ENCODE measurements at places on chromosomes 5 and 9.

- no peak for DNase-seq
Measured at GRCh38 chr9:121711797-121712196, 60.4 kb downstream of the DAB2IP start.

DNA sequence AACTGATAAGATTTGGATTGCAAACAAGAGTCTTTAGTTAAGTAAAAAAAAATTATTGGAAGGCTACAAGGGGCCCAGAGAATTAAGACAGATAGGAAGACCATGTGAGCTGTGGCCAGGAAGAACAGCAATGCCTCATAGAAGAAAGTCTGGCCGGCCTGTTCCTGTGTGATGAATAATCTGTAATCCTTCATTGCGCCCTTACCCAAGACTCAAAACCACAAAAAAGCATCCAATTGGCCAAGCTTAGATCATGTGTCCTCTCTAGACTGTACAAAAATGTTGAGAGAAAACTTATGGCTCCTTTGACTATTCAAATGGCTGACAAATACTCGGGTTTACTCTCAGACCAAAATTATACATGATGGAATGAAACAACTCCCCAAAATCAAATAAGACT is 1383.5 kb downstream of the PTPRD start:
- DNase-seq = no peak

- peak; percentile 41 for DNase-seq
Measured at GRCh38 chr5:141878186-141878710, at the start of gene PCDH1. Gene PCDH1, minus strand, starts transcription at chr5:141878410. Its CDS starts 148 bp downstream, at chr5:141878262.

DNA sequence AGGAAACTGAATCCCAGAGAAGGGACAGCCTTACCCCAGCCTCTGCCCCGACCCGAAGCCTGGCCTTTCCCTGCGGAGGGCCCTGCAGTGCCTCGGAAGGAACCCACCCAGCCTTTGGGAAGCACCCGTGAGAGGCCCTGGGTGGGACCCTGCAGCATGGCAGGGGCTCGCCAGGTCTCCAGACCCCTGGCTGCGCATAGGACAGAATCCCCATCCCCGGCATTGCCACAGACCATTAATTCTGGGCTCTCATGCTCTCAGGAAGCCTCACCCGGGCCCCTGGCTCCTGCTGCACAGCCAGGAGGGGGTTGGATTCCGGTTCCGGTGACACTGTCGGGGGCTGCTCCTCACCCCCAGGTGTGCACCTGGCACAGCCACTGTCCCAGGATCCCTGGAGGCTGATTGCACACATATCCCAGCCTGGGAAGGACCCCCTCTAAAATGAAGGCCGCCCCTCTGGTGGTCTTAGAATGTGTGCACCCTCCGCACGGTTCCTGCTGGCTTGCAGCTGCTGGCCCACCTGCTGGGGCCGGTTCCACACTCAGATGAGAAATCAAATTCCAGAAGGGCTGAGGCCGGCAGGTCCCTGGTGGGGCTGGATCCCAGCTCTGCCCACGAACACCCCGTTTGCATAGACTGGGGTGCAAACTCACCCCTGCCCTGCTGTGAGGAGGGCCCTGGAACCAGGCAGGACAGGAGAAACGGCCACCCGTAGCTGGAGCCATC is 4.7 kb downstream of the EGFL7 start:
- no peak for DNase-seq

DNA sequence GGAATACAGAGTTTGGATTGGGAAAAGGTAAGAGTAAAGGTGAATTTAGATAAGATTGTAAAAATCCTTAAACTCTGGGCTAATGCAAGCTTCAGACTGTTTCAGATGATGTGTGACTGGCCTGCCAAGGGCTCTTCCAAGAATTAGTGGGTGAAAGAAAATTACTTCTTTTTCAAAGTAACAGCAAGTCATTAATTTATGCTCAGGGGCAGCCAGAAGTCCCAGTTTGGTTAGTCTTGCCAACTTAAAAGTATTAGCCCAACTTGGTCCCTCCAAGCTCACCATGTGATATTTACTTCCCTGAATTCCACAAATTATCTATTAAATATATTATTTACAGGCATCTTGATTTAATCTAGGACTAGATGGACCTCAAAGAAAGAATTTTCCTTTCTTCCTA is 947.8 kb downstream of the NR2F1-AS1 start:
- no peak for DNase-seq

GRCh38 chr5:88691945-88692868 is 190.8 kb downstream of the MEF2C start:
- no peak for DNase-seq

- no peak for DNase-seq
Measured at GRCh38 chr5:125357660-125358059, 611.2 kb upstream of the ZNF608 start.

DNA sequence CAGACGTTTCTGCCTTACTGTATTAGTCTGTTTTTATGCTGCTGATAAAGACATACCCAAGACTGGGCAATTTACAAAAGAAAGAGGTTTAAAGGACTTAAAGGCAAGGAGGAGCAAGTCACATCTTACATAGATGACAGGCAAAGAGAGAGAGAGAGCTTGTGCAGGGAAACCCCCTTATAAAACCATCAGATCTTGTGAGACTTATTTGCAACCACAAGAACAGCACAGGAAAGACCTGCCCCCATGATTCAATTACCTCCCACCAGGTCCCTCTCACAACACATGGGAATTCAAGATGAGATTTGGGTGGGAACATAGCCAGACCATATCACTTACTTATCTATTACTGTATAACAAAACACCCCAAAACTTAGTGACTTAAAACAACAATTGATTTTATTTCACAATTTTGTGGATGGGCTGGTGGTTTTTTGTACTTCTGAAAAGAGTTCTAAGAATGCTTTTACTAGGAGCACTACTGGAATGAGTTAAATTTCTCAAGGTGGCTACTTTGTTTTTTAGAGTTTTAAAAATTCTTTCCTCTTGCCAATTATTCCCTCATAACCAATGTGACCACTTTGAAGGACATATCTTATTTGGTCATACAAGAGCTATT is 10.3 kb downstream of the RUSC2 start:
- DNase-seq = no peak

DNA sequence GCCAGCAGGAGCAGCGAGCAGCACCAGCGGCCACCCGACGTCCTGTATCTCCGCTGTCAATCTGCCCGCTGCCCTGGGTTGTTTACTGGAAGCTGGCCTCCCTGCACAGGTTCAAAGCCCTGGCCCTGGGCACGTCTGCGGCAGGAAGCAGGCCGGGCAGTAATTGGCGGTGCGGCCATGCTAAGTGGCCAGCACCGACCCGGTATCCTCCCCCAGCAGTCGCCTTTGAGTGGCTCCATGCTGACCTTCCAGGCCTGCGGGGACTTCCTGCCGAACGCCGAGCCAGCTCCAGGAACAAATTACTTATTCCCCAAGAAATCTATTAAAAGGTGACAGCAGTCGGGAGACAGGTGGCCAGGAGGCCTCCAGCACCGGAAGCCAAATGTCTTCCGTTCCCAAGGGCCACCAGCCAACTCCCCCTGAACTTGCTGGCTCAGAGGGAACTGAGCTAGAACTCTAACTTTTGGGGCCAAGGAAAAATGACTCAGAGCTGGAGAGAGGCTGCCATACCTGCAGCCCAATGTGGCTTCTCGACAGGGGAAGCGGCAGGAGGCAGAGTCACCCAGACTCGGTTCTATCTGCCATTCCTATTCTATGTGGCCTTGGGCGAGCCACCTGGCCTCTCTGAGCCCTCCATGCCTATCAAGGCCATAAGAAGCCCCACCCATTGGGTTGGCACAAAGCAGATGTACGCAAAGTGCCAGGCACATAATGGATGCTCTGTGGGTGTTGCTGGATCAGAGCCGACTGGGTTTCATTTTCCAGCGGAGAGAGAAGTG is 13.7 kb upstream of the PSMB7 start:
- DNase-seq = no peak

- no peak for DNase-seq
Measured at GRCh38 chr9:135878528-135879236, 28.7 kb downstream of the CAMSAP1 start.

DNA sequence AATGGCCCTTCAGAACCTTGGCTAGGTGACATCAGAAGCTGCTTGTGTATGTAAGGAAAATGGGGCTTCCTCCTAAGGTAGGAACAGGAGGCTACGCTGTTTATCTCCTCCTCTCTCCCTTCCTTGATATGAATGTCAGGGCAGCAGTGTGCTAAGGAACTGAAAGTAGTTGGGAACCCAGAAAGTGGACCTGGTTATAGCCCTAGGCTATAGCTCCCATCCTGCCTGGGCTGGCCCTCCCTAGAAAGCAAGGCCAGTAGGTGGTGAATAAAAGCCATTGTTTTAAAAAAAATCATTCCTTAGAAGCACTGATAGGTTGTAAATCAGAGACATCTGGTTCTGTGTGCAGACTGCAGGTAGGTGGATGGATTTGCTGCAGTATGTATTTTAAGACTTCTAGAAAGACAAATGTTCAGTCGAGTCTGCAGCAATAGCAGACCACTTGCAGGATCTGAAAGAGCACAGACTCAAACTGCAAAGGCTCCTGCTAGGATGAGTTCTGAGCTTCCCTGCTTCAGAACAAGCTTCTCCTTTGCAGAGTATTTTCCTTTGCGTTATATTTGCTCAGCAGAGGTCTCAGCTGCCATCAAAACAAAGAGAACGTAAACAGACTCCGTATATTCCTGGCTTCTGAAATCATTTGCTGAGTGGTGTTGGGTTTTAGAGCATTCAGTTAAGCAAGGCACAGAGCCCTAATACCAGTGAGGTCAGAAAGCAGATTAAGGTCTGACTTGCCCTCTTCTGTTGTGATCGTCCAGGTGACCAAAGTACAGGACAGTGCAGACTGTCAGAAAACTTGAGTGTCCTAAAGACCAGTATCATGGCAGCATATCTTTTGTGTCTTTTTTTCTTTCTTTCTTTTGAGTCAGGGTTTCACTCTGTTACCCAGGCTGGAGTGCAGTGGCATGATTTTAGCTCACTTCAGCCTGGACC is 20.1 kb upstream of the CFAP157 start:
- DNase-seq = no peak

DNA sequence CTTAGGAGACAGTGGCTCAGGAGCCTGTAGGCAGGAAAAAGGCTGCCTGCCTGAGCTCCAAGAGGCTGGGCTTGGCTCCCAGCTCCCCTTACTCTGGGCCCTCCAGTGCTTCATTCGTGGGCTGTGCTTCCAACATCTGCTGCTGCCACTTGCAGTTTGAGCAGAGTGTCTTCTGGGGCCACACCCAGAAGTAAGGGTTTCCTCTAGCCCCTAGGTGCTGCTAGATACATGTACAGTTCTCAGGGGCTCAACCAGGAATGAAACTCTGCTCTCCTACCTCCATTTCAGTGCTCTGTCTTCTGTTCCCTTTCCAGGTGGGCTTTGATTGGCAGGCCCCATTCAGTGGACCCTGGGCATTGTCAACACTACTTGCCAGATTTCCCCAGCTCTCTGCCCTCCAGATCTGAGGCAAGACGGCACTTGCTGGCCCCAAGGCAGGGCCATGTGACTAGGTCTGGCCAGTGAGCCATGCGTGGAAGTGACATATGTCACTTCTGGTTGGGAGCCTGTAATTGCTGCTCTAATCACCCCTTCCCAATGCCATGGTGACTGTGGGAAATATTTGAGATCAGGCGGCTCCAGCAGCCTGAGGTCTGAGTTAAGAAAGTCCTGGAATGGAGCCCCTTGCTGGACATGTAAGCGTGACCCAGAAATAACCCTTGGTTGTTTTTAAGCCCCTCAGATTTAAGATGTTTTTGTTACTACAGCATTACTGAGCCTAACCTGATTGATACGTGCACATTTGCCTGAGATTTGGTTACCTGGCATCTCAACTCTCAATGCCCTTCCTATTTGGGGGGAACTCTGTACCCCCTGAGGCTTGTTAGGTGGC is 9.4 kb upstream of the BOD1 start:
- DNase-seq = no peak

DNA sequence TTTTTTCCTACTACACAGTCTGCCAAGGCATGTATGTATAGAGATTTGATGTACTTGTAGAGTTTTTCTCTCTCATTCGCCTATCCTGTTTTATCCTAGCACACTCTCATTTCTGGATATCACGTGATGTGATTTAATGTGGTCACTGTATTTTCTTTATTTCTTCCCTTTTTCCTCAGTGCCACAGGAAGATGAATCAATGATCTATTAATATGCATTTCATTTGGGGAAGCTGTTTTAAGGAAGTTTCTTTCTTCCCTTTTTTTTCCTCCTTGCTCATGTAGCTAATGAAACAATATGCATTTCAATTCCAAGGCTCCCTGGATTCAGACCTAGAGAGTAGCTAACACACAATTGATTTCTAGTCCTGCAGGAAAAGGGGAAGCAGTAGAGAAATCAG is 506.3 kb upstream of the WWC1 start:
- no peak for DNase-seq

DNA sequence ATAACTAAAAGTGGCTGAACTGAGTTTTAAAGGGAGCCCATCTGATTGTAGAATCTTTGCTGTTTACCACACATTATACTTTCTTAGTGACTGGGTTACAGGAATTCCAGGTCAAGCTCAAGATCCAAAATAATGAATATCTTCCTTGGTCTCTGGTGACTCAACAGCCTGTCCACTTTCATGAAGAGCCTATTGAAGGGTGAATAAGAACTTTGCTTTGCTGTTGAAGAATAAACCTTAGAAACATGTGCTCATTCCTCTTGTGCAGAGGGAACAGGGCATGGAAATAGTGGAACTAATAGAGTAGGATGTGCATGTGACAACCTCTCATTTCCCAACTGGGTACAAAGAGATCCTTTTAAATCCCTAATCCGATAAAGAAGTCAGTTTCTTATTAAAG is 21.4 kb downstream of the ALDH1A1 start:
- no peak for DNase-seq

DNA sequence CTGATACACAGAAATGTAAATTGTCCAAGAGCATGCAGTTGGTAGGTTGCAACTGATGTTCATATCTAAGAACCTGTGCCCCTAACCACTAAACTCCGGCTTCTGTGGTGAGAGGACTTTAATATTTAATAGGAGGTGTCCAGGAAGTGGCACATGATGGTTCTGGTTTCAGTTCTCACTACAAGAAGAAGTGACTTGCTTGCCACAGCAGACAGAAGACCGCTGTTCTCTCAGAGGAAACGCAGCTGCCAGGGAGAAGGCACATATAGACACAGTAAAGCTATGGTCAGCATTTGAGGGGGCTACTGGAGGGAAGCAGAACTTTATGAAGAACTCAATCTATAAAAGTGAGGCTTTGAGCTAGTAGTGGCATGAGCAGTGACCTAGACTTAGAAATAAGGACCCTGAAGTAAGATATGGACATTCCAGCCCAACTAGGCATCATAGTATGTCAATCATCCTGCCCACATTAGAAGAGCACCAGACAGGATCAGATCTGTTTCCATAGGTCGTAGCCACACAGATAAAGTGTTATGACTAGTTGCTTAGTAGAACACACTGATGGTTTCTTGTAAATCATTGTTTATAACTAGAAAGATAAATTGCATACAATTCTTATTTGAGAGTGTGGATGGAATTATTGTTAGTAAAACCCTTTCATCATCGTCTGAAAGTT is 36.4 kb upstream of the DAB2 start:
- DNase-seq = no peak

DNA sequence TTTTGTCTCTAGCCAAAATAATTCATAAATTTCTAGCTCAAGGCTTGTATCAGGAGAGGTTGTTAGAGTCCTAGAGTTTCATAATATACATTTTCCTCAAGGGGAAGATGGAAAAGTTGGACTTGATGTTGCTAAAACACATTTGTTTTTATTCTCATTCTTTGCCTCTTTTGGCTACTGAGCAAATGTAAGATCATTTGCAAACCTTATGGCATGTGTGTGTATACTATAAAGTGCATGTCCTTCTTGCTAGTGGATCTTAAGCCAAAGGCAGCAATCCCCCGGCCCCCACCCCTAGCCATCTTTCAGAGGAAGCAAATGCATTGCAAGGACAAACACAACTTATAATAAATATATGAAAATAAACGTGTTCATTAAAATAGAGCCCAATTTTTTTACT is 43.0 kb downstream of the ADAMTSL1 start:
- DNase-seq = no peak

- peak; percentile 84 for DNase-seq
Measured at GRCh38 chr9:99823681-99824377, 2.1 kb downstream of the NR4A3 start.
